Vagina (tissue), 2 donors: ENCODE measurements at places on chromosomes 5 and 9. TPM values are rescaled to one million over a fixed set of nuclear protein-coding genes. Genes with fewer than 3 reads are reported as not detected.

FEM1C gene
- 16.5 TPM for total RNA-seq

GRCh38 chr9:114163517-114163951 lies 8.2 kb downstream of the COL27A1 start:
- H3K27ac ChIP-seq: peak overlapping the region; percentile 76
- peak overlapping the region; percentile 23 for H3K4me3 ChIP-seq
- peaks cover 58% of the 10 kb centered on the region for H3K4me1 ChIP-seq
- H3K36me3 ChIP-seq: no peaks in the 10 kb centered on the region
- no peak for DNase-seq

ZCCHC10 gene
- 29.2 TPM for total RNA-seq

MVB12B gene
- 16.5 TPM for total RNA-seq

DNA sequence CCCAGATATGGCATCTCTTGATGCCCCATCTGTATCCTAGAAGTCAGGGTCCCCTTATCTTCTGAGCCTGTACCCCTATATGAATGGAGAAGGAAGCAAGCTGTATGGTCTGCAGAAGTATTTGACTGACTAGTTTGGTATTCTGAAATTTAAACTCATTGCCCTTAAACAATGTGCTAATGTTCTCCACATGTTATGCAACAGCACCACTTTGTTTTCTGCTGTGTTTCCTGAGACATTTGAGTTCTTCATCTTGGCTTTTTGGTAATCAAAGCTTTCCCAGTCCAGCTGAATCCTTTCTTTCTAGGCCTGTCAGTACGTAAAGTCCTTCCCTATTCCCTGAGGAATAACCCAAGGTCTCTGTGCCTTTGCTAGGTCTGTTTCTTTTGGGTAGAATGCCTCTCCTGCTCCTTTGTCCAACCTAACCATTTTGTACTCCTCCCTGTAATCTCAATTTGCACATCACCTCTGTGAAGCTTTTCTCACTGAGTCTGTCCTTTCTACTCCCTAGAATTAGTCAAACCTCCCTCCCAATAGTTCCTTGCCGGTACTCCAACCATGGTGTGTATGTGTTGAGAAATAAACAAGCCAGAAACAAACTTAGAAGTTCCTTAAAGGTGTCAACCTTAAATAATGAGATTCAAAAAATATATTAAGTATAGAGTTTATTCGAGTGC lies 72.1 kb upstream of the HSPB3 start:
- H3K36me3 ChIP-seq: no peaks in the 10 kb centered on the region
- H3K4me1 ChIP-seq: peaks cover 7% of the 10 kb centered on the region
